ENCODE measurements at places on chromosomes 12 and 14.

GRCh38 chr12:5620896-5621295, 189.0 kb downstream of the NTF3 start:
- DNase-seq, result no peak

- no peak for DNase-seq
Measured at GRCh38 chr14:75615200-75615599, 36.8 kb downstream of the FLVCR2 start.

DNA sequence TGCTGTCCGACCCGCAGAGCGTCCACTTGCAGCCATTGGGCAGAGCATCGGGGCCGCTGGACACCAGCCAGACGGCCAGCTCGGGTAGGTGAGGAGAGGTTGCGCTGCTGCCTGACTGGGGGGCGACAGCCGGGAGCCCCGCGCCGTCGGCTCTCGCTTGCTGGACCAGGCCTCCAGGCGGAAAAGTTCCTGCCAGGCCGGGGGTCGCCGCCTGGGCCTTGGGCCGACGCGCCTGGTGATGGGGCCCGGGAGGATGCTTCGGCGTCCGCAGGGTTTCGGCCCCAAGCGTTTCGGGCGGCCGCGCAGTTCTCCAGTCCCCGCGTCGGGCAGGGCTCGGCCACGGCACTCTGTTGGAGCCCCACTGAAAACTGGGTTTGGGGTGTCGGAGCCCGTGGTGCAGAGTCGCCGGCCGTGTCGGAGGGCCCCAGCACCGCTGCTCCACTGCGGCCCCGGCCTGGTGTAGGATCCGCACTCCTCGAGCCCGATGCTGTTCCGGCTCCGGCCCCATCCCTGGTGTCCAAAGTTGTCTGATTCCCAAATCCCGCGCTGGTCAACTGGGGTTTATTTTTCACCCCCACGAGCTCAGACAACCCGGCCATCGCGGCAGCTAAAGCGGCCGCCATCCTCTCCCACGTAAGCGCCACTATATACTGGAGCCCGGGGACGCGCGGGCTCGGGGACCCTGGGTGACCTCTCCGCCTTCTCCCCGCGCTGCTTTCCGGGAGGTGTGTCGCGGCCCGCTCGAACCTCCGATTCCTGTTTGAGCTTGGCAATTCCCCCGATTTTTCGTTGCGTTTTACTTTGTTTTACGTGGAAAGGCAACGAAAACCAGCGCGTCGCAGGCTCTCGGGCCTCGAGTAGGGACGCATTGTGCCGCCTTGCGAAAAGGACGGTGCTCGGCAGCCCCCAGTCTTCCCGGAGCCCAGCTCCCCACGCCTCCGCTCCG, 872 bp downstream of the VSX2 start:
- DNase-seq, result no peak

- no peak for DNase-seq
Measured at GRCh38 chr12:58938440-58938839, 18.1 kb upstream of the LRIG3 start.

GRCh38 chr12:116427200-116427930, 131.8 kb upstream of the MAP1LC3B2 start:
- no peak for DNase-seq

DNA sequence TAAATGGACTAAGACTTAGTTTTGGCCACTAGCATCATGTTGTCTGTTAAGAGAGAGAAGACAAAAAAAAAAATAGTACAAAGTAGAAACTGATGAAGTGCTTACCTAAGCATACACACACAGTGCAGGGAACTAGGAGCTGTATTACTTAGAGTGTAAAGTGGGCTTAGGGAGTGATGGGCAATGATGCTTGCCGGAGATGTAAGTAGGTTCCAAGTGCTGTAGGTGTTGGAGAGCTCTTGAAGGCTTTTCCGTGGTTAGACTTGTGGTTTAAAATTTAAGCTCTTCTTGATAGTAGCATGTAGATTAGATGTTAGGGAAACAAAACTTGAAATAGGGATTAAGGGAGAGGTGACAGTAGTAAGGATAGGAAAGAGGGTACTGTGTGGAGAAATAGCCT, 34.7 kb downstream of the MIA2 start:
- no peak for DNase-seq

DNA sequence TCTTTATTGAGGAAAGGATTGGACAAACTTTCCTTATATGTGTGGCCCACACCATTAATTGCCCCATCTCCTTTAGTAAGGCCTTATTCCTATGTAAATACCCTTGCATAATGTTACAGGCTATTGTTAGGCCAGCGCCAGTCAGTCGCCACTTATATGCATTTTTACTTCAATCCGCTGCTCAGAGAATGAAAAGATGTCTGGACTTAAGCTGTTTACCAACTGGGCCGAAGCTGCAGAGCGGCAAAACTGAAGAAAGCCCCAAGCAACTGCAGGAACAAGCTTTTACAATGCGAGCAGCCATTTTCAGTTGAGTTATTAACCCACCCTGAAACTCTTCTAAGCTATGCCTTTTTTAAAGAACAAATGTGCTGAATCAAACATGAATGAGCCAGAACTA, 92.1 kb upstream of the OTX2 start:
- DNase-seq, result no peak

DNA sequence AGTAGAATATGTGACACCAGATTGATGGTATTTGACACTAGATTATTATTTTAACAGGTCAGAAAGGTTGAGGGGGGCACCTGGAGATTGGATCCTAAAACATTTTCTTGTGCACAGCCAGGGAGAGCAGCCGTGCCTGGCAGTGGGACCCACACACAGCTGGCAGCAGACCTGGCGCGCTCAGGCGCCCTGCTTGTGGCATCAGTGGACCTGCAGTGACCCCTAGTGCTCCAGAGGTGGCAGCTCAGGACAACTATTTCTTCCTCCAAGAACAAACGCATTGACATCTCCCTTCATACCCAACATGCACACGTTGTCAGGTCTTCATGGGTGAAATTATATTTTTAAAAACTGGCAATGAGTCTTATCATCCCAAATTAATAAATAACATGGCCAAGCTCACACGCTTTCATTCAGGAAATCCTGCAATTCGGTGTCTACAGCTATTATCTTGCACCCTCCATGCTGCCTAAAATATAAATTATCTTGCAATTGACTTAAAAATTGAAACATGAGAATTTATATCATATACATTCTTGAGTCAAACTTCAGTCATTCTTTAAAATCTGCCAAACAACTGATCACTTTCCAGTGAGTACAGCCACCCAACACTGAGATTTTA, 7.7 kb upstream of the TMEM132D start:
- DNase-seq, result peak; percentile 65

DNA sequence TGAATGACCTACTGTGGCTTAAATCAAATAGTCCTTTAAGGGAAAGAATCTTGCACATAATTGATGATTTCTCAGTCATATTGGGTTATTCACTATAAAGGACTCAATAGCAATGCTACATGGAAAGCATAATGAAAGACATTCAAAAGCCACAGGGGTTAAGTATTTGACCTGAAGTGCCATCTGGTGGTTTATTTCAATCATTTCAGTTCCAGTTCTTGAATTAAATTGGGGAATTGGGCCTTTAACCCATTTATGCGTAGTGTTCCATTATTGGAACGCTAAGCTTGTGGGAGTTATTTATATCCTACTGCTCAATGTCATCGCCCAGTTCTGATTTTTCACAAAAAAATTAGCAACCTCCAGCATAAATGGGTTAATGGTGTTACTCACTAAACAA, 41.3 kb upstream of the C12orf71 start:
- DNase-seq, result no peak

DNA sequence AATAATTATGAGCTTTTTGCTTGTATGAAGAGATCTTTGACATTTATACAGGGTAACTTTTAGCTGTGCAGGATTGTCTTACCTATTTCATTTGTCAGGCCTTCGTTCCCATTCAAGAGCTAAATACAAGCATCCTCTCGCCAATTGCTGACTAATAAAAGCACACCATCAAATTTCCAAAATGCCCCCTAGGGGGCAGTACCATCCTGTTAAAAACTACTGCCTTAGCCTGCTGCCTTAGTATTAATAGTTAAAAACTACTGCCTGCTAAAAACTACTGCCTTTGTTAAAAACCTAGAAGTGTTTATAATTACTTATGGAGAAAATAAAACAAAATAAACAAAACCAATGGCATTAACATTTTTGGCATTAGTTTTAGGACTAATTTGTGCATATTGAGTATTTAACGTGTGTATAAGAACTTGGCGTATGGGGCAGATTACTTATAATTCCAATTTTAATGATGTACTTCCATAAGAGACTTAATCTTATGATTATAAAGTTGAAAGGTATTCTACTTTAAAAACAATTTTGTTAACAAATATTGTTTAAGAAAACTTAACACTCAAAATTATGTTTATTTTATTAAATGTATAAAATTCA, 3.0 kb upstream of the IFI27L2 start:
- peak; percentile 66 for DNase-seq

GRCh38 chr14:87813686-87814085, 179.3 kb downstream of the GALC start:
- no peak for DNase-seq

- DNase-seq, result no peak
Measured at GRCh38 chr14:56358851-56359614, 220.6 kb upstream of the TMEM260 start.

GRCh38 chr12:14284184-14284722, 81.2 kb upstream of the ATF7IP start:
- peak; percentile 70 for DNase-seq

- DNase-seq, result no peak
Measured at GRCh38 chr12:2629051-2629450, 165.7 kb upstream of the FKBP4 start.

DNA sequence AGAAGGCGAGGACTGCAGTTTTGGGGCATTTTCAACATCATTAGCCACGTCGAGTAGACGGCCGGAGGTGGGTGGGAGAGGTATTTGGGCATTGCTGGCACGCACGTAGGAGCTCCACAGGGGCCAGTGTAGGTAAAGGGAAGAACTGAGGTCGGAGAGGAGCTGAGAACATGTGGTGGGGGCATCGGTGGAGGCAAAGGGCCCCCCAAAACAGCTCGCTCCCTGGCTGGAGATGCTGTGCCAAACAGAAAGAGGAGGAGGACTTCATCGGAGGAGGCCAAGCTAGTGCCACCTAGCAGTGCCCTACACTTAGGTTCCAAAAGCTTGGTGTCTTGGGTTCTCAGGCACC, 52.0 kb upstream of the PPP2R5C start:
- DNase-seq, result no peak

DNA sequence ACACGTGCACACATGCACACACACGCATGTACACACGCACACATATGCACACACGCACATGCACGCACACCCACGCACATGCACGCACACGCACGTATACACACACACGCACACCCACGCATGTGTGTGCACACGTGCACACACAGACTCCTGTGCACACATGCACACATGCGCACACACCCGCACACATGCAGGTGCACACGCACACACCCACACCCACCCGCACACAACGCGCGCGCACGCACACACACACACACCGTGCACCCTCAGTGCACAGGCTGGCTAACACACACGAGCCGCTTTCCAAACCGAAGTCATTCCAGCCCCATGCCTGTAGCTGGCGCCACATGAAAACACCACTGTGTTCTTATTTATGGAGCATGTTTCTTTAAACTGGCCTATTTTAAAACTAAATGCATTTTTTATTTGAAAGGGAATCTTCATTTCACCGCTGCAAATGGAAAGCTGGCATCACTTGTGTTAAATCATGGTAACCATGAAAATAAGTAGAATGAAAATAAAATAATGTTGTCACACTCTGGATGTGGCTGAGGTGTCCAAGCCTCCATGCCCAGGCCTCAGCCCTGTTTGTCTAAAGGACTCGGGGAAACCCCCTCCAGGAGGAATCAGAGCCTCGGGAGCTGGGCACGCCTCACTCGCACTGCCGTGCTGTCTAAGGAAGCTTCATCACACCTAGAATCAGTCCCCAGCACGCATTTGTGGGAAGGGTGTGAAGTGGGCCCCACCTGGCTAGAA, 45.1 kb downstream of the GALNT9 start:
- DNase-seq, result no peak

DNA sequence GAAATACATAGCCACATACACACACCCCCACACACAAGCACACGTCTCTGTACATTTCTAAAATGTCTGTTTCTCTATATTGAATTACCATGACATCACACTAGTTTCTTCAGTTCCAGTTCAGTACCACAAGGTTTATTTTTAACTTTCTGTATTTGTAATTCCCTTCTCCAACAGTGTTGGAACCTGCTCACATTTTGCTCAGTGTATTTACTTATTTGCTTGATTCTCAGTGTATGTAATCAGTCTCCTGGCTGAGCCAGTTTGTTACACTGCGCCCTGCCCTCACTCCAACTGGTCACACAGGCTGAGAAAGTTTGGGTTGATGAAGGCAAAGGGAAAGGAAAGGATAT, 67.1 kb downstream of the MON2 start:
- no peak for DNase-seq

DNA sequence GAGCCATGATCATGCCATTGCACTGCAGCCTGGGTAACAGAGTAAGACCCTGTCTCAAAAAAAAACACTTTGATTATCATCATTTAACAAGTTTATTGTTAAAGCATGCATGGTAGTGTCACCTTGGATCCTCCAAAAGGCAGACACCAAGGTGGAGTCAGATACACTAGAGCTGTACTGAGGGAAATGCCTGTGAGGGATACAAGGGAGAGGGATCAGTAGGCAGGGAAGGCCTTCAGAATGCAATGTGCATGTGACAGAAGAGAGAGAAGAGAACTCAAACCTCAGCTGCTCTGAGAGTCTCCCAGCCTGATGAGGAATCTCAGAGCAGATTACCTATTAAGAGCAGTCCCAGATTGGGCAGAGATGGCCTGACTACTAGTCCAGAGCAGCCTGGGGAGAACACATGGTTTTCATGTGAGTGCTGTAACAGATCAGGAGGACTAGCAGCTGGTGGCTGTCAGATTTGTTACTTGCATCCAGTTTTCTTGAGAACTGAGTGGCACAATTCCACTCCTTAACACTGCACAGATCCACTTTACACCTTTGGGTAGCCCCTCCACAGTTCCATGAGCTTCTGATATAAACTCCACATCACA, 38.0 kb upstream of the A2ML1 start:
- DNase-seq, result no peak

- no peak for DNase-seq
Measured at GRCh38 chr12:54578778-54579177, 9.7 kb downstream of the PPP1R1A start.

GRCh38 chr14:99245564-99246511, 26.2 kb downstream of the BCL11B start:
- DNase-seq, result peak; percentile 79

- no peak for DNase-seq
Measured at GRCh38 chr14:75274050-75274898, 4.4 kb upstream of the FOS start.

GRCh38 chr14:87892763-87893162, 100.2 kb downstream of the GALC start:
- no peak for DNase-seq

- DNase-seq, result no peak
Measured at GRCh38 chr12:122111089-122111641, 32.6 kb downstream of the MLXIP start.

DNA sequence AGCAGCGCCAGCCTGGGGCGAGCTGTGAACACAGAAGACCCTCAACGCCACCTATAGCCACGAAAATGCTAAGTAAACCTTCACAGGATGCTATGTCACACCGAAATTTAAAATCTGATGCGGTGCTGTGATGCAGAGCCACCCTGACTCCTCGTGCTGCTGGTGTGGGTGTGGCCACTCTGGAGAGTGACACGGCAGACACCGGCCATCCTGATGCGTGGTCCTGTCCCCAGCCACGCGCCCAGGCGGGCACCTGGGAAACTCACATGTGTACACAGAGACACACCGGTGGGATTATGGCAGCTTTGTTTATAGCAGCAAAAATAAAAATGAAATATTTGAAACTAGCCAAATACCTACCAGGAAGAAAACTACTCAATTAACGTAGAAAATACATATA, 138.3 kb upstream of the SFSWAP start:
- DNase-seq, result no peak

All from right hindlimb (tissue), 1 donor.